ENCODE measurements at places on chromosomes 3 and 15. TPM values are rescaled to one million over a fixed set of nuclear protein-coding genes. Genes with fewer than 3 reads are reported as not detected.

SI gene
- not detected for polyA plus RNA-seq

MESP1 gene
- 1.3 TPM for polyA plus RNA-seq

GABRR3 gene
- polyA plus RNA-seq: not detected

PLSCR2 gene
- polyA plus RNA-seq: 0.20 TPM

GP9 gene
- not detected for polyA plus RNA-seq

CCDC39 gene
- polyA plus RNA-seq: not detected

LRRC2 gene
- polyA plus RNA-seq: 1.5 TPM

MYRIP gene
- polyA plus RNA-seq: 6.0 TPM

EMC7 gene
- polyA plus RNA-seq: 39.0 TPM

LRRC49 gene
- polyA plus RNA-seq: 5.8 TPM

All from stomach (tissue), 19 donors.